ENCODE measurements at places on chromosomes 6 and 20. TPM values are rescaled to one million over a fixed set of nuclear protein-coding genes. Genes with fewer than 3 reads are reported as not detected.

The ENTPD6 gene
- 44.1 TPM for total RNA-seq

The POPDC3 gene
- not detected for total RNA-seq

GRCh38 chr6:18551228-18551627 is 164.1 kb downstream of the RNF144B start:
- H3K27ac ChIP-seq: no peak overlapping the region
- H3K4me1 ChIP-seq: no peaks in the 10 kb centered on the region
- no peak for DNase-seq
- H3K27me3 ChIP-seq: no peaks in the 10 kb centered on the region

- no peaks in the 10 kb centered on the region for H3K27me3 ChIP-seq
- H3K36me3 ChIP-seq: no peaks in the 10 kb centered on the region
- no peak overlapping the region for H3K27ac ChIP-seq
- peak; percentile 64 for DNase-seq
- no peaks in the 10 kb centered on the region for H3K4me1 ChIP-seq
- no peak overlapping the region for H3K4me3 ChIP-seq
These were observed 59.2 kb downstream of the LAMP5 start for GRCh38 chr20:9573335-9574151.

- no peak overlapping the region for H3K4me3 ChIP-seq
- no peak overlapping the region for H3K27ac ChIP-seq
- no peaks in the 10 kb centered on the region for H3K4me1 ChIP-seq
These were observed 121.2 kb downstream of the SIM1 start for GRCh38 chr6:100343316-100344077.

DNA sequence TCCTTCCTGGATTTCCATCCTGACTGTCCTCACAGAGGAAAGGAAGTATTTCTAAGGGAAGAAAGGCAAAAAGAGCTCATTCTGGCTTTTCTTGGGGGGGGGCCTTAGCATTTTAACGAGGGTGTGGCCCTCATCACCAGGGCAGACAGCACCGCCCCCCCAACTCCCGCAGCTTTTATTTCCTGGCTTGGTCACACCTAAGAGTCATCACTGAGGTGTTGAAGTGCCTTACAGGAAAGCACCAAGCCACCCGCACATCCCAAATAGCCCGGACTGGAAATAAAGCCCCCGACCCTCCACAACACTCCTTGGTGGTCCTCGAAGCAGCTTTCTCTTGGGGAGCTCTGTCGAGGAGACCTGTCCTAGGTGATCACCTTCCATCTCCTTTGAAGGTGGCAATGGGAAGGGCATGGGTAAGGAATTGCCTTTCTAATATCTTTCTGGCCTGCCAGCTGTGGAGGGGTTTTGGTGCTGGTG is 1.3 kb downstream of the PTK7 start:
- peaks cover 8% of the 10 kb centered on the region for H3K4me1 ChIP-seq
- no peak overlapping the region for H3K27ac ChIP-seq
- no peak for DNase-seq
- H3K27me3 ChIP-seq: peaks cover 3% of the 10 kb centered on the region
- peak overlapping the region; percentile 49 for H3K4me3 ChIP-seq

DNA sequence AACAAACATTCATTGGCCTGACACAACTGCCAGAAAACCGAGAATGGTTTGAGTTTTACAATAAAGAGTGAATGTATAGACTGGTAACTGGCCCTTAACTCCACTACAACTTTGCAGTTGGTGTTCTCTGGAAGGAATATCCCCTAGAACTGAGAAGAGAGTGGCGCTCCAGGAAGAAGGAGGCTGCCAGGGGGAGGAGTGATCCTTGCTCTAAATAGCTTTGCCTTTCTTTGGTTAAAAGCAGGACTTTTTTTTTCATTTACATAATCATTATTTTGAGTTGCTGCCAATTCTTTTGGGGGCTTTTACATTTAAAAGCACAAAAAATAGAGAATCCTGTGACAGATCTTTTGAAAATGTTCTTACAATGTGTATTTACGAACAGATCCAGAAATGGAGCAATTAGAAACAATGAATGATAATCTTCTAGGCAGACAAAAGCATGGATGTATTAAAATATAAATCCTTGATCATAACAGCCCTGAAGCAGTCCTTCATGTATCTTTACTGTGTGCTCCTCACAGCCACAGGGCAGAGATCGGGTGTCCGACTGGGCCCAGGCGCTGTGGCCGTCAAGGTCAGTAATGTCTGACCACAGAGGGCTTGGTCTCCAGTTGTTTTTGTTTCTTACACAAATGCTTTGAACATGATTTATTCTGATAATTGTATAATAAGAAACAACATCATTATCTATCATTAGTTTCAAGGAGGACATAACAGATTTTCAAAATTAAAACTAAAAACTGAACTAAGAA is 612.2 kb downstream of the HDGFL1 start:
- peaks cover 12% of the 10 kb centered on the region for H3K4me1 ChIP-seq
- DNase-seq: no peak
- H3K27ac ChIP-seq: no peak overlapping the region
- no peaks in the 10 kb centered on the region for H3K36me3 ChIP-seq

GRCh38 chr6:143117108-143117507 is 56.4 kb downstream of the AIG1 start:
- no peaks in the 10 kb centered on the region for H3K27me3 ChIP-seq
- H3K4me1 ChIP-seq: no peaks in the 10 kb centered on the region
- H3K36me3 ChIP-seq: no peaks in the 10 kb centered on the region
- H3K4me3 ChIP-seq: no peak overlapping the region
- DNase-seq: no peak
- H3K27ac ChIP-seq: no peak overlapping the region

GRCh38 chr20:50108556-50109235 is 4.3 kb downstream of the UBE2V1 start:
- DNase-seq: no peak
- no peaks in the 10 kb centered on the region for H3K36me3 ChIP-seq
- H3K27ac ChIP-seq: peak overlapping the region; percentile 96
- peaks cover 89% of the 10 kb centered on the region for H3K4me1 ChIP-seq
- H3K4me3 ChIP-seq: no peak overlapping the region
- no peaks in the 10 kb centered on the region for H3K27me3 ChIP-seq

- DNase-seq: no peak
- H3K4me3 ChIP-seq: no peak overlapping the region
- no peaks in the 10 kb centered on the region for H3K36me3 ChIP-seq
These were observed 40.1 kb upstream of the RNF144B start for GRCh38 chr6:18347021-18347577.

DNA sequence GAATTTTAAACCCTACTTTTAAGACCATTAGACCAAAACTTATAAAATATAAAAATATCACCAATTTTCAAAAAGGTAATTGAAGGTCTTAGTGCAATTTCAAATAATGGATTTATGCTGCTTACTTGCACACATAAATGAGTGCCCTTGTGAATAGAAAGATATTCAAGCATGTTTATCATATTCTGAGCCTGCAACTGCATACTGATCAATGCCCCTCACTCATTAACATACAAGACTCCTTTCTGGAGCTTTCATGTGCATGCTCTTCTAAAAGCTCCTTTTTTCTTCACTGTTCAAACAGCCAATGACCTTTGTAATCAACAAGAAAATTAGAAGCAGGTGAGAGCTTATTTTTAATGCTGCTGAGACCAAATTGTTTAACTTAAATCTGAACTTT is 1139.3 kb downstream of the HACE1 start:
- DNase-seq: no peak
- no peak overlapping the region for H3K4me3 ChIP-seq
- H3K27ac ChIP-seq: no peak overlapping the region

DNA sequence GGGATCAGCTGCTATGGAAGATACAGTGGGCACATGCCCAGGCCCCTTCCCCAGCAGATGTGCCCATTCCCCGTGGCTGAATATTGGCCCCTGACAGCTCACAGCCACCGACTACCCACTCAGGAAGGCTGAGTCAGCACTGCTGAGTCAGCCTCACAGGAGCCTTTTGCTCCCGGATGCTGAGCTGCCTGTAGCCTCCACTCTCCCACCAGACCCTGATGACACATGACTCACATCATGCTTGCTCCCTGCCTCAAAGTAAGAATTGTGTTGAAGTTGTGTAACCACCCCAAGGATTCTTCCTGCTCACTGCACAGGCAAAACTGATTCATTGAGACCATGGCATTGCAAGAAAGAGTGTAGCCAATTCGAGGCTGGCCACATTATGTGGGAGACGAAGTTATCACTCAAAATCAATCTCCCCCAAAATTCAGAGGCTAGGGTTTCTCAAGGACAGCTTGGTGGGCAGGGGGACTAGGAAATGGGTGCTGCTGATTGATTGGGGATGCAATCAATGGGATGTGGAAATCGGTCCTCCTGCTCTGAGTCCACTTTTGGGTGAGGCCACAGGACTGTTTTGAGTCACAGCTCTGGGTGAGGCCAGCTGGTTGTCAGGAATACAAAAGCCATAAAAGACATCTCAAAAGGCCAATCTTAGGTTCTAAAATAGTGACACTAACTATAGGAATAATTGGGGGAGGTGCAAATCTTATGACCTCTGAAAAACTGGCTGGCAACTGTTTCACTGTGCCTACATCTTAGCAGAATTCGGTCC is 556.6 kb upstream of the CDH4 start:
- no peak overlapping the region for H3K27ac ChIP-seq
- H3K4me1 ChIP-seq: no peaks in the 10 kb centered on the region
- no peaks in the 10 kb centered on the region for H3K27me3 ChIP-seq
- no peaks in the 10 kb centered on the region for H3K36me3 ChIP-seq

Data from esophagus muscularis mucosa (tissue), 4 donors.